ENCODE measurements at places on chromosomes 2 and 18.

GRCh38 chr2:150767991-150768746 lies 280.7 kb upstream of the RND3 start:
- DNase-seq: no peak

GRCh38 chr2:39805936-39806608 lies 27.0 kb upstream of the THUMPD2 start:
- DNase-seq: no peak

DNA sequence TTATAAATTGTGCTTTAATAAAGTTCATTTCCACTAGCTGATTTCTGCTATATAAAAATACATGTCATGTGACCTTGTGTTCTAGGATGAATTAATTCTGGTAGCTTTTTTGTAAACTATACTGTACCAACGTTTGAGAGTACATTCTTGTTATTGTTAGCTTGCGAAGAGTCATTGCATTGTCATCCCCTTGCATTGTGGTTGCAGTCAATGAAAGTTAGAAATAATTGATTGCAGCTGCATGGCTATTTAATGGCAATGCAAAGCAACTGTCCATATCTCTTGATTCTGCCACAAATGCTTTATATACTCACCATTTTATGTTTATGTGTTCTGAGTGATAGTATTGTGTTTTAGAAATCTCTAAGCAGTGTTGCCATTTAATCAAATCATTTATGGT lies 91.6 kb downstream of the ZNF407 start:
- DNase-seq: no peak

GRCh38 chr2:75324141-75324540 lies 124.8 kb upstream of the TACR1 start:
- no peak for DNase-seq

- DNase-seq: no peak
Observed at GRCh38 chr2:218887079-218887478, 6.4 kb downstream of the WNT10A start.

- DNase-seq: no peak
Observed at GRCh38 chr2:162833345-162833744, 5.2 kb downstream of the KCNH7 start.
